Left ventricle myocardium inferior (tissue), 1 donor: ENCODE measurements at places on chromosomes 2 and 18. TPM values are rescaled to one million over a fixed set of nuclear protein-coding genes. Genes with fewer than 3 reads are reported as not detected.

HADHB gene
- 1,332 TPM for total RNA-seq

CCL20 gene
- total RNA-seq = not detected

IL36G gene
- not detected for total RNA-seq

MBOAT2 gene
- total RNA-seq = 5.3 TPM

SERPINB4 gene
- total RNA-seq = not detected

DSC3 gene
- total RNA-seq = not detected

ALPP gene
- total RNA-seq = not detected

SYT4 gene
- not detected for total RNA-seq

GPR148 gene
- not detected for total RNA-seq

PLEKHH2 gene
- total RNA-seq = 1.3 TPM

ALLC gene
- total RNA-seq = not detected

FSIP2 gene
- 0.05 TPM for total RNA-seq

NEB gene
- total RNA-seq = 30.5 TPM

RBM44 gene
- total RNA-seq = 0.27 TPM

ARL6IP6 gene
- 5.5 TPM for total RNA-seq

CELF4 gene
- 0.60 TPM for total RNA-seq

ANAPC1 gene
- 17.0 TPM for total RNA-seq

BOLL gene
- not detected for total RNA-seq

ST6GAL2 gene
- 0.41 TPM for total RNA-seq

ATP6V1C2 gene
- 0.69 TPM for total RNA-seq

EMILIN2 gene
- total RNA-seq = 12.4 TPM

CNNM3 gene
- 11.1 TPM for total RNA-seq
